ENCODE measurements at places on chromosomes 4 and X.

GRCh38 chr4:102441978-102442911, 58.9 kb upstream of the NFKB1 start:
- DNase-seq: no peak

DNA sequence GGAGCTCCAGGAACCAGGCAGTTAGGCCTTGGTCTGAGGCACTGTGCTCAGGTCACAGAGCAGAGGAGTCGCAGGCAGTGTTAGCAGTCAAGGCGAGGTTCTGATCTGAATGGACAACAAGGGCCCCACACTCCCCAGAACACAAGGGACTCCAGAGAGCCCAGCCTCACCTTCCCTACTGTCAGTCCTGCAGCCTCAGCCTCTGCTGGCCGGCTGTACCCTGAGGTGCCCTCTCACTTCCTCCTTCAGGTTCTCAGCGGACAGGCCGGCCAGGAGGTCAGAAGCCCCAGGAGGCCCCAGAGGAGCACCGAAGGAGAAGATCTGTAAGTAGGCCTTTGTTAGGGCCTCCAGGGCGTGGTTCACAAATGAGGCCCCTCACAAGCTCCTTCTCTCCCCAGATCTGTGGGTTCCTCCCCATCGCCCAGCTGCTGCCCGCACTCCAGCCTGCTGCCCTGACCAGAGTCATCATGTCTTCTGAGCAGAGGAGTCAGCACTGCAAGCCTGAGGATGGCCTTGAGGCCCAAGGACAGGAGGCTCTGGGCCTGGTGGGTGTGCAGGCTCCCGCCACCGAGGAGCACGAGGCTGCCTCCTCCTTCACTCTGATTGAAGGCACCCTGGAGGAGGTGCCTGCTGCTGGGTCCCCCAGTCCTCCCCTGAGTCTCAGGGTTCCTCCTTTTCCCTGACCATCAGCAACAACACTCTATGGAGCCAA, 26.2 kb downstream of the MAGEA9 start:
- no peak for DNase-seq

DNA sequence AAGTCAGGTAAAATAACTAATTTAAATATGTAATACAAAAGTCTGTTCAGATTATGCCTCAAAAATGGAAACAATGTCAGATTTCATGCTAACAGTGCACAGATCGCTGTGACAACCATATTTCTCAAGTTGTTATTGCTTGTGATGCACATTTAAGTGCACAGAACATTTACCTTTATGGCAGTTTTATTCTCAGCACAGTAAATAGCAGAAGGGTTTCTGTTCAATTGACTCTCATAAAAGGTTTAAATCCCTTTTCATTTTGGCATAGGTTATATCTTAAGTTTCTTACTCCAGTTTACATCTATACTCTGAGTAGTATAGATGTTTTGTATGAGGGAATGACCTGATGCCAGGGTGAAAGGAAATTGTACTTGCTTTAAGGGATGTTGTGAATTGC, 247.8 kb downstream of the FSTL5 start:
- DNase-seq: no peak

GRCh38 chr4:26896636-26897035, 36.0 kb downstream of the STIM2 start:
- DNase-seq: no peak

GRCh38 chr4:142160509-142160908, 524.1 kb downstream of the IL15 start:
- no peak for DNase-seq

GRCh38 chr4:16484711-16485110, 258.4 kb upstream of the TAPT1 start:
- DNase-seq: no peak

DNA sequence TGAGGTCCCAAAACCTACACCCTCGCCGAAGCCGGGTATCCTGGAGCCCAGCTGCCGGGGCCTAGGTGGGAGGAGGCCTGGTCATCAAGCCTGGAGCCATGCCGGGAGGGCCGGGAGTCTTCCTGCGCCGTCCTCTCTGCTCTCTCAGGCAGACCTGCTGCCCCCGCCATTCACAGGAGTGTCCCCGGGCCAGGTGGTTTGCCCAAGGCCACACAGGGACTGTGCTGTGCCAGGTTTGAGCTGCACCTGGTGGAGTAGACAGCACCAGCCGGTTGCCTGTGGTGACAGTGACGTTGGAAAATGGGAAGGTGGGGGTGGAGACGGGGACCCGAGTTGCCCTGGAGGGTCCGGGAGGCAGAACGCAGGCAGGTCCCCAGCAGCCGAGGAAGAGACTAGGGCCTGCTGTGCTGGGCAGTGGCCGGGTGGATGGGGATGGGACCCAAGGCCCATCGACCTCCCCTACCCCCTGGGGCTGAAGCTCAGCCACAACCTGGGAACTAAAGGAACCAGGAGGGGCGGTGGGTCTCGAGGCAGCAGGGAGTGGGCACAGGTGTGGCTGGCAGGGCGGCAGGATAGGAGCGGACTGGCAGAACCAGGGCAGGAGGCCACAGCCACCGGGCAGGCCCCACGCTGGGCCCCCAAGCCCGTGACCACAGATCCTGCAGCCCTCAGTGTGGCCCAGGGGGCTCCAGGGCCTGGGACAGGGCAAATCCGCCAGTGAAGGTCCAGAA, 9.5 kb downstream of the DOK7 start:
- no peak for DNase-seq

- DNase-seq: no peak
These were observed 1786.3 kb upstream of the TENM3 start for GRCh38 chr4:180456928-180457327.

DNA sequence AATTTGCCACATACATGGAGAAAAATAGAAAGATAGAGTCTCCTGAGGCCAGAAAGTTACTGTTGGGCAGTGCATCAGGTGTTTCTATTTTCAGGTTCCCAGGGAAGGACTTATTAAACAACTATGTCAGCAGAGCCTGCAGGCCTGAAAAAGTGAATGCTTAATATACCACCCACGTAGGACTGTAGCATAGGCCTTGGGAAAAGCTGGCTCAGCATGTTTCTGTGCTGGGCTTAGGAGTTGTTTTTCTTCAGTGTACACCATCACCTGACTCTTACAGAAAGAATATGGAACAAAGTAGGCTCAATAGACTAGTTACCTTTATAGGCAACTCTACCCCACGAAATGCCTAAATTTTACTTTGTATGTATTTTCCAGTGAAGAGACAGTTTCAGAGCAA, 1385.9 kb downstream of the FAM133A start:
- DNase-seq: no peak

DNA sequence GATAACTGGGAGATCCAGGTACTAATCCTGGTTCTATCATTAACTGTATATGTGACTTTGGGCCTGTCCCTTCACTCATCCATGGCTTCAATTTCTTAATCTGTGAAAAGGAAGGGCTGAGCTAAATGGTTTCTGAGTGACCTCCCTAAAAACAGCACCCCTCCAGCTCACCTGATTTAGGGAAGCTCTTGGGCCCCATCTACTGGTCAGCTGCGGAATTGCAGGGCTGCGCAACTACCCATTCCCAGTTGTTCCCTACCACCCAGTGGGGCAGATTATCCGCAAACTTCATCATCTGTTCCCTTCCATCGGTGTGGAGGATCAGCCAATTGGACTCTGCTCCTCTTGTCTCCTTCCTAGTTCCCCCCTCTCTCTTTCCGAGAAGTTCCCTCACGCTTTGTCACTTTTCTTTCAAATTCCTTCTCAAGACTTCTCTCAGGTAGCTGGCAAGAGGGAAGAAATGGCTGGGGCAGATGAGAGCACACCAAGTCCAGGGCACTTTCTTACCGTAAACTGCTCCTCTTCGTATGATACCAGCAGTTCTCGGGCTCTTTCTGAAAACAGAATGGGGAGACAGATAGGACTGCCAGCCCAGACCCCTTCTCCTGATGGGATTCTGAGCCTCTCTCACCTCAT, 5.8 kb downstream of the LAS1L start:
- peak; percentile 30 for DNase-seq

- no peak for DNase-seq
These were observed 82.9 kb downstream of the EFHC2 start for GRCh38 chrX:44260609-44261008.

GRCh38 chr4:74120086-74120485, 21.1 kb upstream of the CXCL2 start:
- no peak for DNase-seq

DNA sequence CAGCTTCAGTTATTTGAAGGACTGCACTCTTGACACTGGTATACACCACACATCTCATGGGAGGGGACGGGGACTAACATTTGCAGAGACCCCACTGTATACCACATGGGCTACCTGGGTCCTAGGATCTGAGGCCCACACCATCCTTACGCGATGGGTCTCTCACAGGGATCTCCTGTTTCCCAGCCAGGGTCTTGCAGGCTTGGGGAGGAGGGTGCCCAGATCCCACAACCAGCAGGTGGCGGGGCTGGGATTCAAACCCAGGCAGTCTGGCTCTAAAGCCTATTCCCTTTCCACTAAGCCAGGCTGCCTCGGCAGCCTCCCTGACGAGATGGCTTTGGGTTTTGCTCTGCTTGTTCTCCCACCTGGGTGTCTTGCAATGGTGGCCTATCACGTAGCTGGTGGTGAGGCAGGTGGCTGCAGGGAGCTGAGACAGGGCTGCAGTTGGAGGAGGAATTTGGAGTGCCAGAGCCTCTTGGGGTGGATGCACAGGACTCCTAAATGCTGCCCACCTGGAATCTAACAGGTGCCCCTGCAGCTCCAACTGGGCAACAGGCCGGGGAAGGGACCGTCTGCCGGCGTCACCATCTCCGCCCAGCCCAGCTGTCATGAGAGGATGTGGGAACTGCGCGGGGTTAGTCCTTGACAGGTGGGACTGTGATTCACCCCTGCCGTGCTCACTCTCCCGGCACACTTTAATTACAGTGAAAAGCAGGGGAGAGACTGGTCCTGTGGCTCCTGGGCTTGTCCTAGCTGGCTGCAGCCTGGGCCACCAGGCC, 110.7 kb downstream of the PSAPL1 start:
- no peak for DNase-seq

DNA sequence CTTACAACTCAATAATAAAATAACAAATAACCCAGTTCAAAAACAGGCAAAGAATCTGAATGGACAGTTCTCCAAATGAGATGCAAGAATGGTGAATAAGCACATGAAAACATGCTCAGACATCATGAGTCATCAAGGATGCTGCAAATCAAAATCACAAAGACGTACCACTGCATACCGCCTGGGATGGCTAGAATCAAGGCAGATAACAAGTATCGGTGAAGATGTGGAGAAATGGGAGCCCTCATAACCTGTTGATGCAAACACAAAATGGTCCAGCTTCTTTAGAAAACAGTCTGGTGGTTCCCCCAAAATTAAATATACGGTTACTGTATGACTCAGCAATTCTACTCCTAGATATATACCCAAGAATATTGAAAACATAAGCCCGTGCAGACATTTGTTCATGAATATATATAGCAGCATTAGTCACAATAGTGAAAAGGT, 32.5 kb downstream of the AKAP4 start:
- no peak for DNase-seq

- DNase-seq: no peak
These were observed 180.7 kb upstream of the ZFP42 start for GRCh38 chr4:187814737-187815465.

DNA sequence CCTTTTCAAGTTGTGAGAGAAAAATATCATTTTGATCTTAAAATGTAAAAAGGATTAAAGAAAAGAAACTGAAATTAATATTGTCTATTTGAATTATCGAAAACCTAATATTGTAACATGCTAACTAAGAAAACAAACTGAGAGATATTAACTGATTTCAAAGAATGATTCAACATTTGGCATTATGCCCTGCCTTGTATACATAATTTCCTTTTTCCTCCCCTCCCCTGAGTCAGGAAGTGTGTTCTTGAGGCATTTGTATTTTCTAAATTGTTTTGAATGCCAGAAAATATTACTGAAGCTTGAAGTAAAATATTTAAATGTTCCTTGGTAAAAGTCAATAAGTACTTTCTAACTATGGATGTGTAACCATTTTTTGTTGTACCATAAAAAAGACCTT, 49.4 kb downstream of the RPS6KA3 start:
- DNase-seq: no peak

- no peak for DNase-seq
These were observed 157.3 kb upstream of the TET2 start for GRCh38 chr4:104989371-104989770.

DNA sequence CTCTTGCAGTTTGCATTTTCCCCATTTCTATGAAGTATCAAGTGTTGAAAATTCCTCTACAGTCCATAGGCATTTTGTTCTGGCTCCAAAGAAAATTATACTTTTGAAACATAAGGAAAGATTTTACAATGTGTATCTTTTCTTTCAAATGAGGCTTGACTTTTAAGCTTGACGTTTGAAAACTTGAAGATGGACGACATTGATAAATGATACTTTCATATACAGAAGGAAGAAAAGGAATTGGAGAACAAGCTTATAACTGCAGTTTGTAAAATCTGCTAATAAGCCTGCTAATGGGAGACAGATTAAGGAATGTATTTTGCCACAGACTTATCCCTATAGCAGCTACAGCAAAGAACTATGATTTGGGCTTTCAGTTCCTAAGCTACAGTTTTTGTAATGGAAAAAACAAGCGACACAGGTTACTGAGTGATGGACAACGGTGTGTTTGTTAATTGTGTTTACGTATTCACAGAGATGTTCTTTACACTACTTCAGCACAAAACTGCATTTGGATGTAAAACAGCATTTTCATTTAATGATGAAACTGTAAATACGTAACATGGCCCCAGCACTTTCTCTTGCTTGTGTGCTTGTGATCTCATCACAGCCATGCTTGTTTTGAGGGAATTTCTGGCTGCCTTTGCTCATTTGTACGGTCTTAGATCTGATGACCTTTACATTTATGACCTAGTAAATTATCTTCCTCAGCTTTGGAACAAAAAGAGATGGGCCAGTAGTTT, 83.2 kb upstream of the FAT1 start:
- DNase-seq: no peak

- no peak for DNase-seq
These were observed 217.7 kb upstream of the PSAPL1 start for GRCh38 chr4:7652451-7652881.

DNA sequence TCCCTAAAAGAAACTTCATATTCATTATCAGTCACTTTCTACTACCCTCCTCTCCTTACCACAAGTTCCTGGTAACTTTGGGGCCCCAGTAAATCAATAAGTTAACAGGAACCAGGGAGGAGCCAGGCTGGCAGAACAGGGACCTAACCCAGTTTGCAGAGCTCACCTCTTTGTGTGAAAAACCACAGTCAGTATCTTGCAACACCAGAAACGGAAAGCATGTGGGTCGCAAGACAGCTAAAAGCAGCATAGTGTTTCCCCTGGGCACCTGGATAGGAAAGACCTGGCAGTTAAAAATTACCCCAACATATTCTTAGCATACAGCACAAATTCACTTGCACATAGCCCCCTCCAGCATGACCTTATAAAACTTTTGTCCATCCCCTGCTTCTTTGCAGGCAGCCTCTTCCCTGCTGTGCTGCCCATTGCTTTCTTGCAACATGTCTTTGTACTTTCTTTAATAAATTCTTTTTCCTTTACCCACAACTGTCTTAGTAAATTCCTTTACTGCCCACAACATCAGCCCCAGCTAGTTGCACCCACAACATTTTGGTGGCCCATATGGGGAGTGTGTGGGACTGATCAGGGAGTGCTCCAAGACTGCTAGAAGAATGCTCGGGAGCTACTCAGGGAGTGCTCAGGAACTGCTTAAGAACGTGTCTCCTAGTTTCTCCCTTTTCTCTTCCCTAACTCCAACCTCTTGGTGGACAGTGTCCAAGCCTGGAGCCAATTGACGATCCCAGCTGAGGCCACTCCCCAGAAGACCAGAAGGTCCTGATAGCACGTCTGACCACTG, 83.4 kb downstream of the MSN start:
- no peak for DNase-seq

GRCh38 chr4:67558493-67558892, at the start of gene STAP1:
Gene STAP1, plus strand, starts transcription at chr4:67558727. Its CDS starts 83 bp downstream, at chr4:67558810.
- DNase-seq: no peak

All from NT2/D1 (cell line).